ENCODE measurements at places on chromosomes 2 and 18.

- no peak for DNase-seq
Observed at GRCh38 chr2:69762513-69763494, 20.9 kb downstream of the ANXA4 start.

DNA sequence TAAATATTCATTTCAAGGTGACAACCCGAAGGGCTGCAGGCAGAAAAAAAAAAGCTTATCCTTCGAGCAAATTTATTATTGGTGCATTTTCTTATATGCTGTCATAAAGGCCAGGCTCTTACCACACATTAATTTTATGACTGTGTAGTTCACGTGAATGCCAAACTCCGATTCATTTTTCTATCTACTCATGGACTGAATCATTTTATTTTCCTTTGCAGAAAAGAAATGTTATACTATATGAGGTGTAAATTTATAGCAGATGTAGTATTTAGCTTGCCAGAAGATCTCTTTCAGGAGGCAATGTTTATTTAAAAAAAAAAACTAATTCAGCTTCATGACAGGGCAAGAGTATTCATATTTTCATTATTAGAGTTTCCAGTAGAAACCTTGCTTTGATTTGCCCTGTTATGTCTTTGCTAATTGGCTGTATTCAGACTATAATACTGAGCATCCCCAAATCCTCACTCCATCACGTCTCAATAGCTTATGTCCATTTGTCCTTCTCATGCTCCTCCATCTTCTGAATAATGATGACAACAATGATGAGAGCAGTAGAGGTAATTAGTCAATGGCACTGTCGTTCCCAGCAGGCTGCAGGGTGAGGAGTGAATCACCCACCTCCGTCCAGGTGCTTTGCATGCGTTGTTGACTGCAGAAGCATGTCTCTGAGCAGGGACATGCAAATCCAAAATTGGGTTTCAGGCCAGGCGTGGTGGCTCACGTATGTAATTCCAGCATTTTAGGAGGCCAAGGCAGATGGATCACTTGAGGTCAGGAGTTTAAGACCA lies 101.1 kb upstream of the RAB12 start:
- DNase-seq: no peak

DNA sequence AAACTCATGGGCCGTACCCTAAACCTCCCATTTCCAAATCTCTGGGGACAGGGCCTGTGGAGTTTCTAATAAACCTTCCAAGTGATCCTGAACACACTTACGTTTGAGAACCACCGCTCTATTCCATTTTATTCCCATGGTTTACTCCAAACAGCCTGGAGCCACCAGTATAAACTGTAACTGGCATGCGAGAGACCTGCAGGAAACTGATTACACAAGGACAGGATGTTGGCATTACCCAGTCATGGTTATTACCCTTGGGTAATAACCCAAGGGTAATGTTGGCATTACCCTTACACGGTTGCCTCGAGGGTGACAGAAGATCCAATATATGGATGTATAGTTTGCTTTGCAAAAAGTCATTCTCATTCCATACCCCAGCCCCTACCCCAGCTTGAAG lies 37.0 kb upstream of the YPEL5 start:
- DNase-seq: no peak

DNA sequence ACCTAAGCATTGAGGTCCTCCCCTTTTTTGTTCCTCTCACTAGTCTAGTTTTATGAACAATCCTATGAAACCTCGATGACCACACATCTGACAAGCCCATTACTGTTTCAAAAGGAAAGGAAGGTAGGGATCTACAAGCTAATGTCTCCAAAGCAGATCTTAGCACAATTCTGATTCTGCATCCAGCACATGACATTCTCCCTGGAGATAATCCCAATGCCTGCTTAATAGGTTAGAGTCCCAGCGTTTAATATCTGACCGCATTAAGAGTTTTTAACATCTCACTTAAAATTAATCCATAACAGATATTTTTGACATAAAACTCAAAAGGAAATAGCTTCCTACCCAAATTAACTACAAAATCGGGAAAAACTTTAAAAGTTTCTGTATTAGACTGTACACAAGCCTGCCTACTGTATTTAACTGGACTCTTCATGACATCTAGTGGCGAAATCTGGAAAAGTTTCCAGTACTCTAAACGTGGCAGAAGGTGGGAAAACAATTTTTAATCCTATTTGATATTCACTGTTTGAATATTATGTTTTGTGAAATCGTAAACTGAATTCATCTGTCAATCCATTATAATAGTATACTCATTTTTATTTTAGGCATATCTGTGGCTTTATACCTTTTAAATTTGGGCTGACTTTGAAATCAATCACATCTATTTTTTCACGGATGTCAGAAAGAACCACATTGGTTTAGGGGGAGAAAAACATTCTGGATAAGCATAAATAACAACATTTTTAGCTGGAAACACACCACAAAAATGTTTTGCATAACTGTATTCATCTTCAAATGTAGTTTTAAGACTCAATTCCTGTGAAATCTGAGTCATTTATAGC lies 62.4 kb downstream of the TXNL1 start:
- DNase-seq: peak; percentile 34
